Stimulated activated CD4-positive, alpha-beta T cell treated with anti-CD3 and anti-CD28 coated beads, Interleukin-12 subunit alpha, Interleukin-12 subunit beta, amount 100 ng/mL, for 4 hours (primary cell): ENCODE measurements at places on chromosomes 7 and 10.

- DNase-seq, result no peak
Observed at GRCh38 chr10:122849090-122849489, 3.4 kb upstream of the CUZD1 start.

GRCh38 chr7:3670898-3671297, 369.8 kb downstream of the SDK1 start:
- DNase-seq, result no peak

GRCh38 chr7:95264363-95264891, 59.9 kb downstream of the PON1 start:
- DNase-seq, result no peak

DNA sequence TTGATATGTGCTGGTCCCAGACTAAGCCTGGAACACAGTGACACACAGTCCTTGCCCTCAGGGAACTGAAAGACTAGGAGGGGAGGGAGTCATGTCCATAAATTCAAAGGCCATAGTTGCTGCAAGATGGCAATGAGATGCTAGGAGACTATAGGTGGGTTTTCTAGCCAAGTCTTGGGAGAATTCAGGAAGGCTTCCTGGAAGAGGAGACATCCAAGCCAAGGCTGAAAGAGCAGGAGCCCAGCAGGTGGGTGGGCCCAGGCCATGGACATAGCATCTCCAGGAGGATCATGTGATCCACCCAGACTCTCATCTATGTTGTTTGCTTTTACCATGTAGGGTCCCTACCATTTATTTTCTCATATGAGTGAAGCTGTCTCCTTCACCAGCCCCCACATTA, 335.1 kb downstream of the DPP6 start:
- DNase-seq, result no peak

DNA sequence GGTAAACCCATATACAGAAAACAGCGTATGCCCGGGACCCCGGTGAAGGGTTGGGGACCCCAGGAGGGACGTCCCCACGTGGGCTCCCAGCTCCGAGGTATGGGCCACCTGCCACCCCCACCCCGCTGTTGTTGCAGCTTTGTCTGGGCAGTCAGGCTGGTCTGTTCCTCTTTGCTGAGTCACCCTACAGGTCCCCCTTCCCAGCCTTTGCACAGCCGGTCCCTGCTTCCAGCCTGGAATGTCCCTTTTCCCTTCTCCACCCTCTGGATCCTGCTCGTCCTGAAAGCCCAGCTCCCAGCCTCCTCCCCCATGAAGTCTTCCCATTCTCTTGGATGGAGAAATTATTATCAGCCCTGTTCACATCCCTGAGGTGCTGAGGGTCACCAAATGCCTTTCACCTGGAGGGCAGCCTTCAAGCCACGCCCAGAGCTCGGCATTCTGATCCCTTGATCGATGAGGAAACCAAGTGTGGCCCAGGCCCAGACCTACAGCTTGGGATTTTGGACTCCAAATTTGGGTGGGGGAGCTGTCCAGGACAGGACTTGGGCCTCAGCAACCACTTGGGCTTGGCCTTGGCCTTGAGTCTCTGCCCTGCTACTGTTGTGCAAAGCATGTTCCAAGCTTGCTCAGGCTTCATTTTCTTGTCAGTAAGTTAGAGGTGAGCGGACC, 2.6 kb downstream of the CLDN4 start:
- DNase-seq, result no peak

DNA sequence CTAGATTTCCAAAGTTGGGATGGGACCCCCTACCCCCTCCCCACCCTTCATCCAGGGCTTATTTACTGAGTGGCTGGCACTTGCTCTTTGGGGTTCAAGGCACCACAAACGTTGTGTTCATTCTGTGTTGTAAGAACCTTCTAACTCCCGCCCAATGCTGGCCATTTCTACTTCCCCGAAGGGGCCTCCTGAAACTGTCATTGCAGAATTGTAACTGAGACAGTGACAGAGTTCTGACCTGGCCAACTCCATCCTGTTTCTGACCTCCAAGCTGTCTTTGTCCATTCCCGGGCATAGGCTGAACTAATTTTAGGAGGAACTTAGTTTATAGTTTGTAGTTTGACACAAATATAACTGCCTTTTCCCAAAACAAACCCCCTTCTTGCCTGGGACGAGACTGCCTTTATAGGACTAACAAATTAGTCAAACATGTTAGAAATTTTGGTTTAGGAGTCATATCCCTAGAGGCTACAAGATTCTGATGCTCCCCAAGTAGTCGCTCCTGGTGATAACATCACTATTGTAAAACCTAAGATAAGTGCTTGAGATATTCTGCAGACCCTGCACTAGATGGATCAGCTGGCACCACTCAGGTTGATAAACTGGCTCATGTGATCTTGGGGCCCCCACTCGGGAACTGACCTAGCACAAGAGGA, 34.8 kb upstream of the ZMIZ2 start:
- DNase-seq, result no peak

GRCh38 chr10:48305905-48306264, 592 bp upstream of the MAPK8 start:
- no peak for DNase-seq

GRCh38 chr10:1954300-1954699, 217.0 kb upstream of the ADARB2 start:
- no peak for DNase-seq

DNA sequence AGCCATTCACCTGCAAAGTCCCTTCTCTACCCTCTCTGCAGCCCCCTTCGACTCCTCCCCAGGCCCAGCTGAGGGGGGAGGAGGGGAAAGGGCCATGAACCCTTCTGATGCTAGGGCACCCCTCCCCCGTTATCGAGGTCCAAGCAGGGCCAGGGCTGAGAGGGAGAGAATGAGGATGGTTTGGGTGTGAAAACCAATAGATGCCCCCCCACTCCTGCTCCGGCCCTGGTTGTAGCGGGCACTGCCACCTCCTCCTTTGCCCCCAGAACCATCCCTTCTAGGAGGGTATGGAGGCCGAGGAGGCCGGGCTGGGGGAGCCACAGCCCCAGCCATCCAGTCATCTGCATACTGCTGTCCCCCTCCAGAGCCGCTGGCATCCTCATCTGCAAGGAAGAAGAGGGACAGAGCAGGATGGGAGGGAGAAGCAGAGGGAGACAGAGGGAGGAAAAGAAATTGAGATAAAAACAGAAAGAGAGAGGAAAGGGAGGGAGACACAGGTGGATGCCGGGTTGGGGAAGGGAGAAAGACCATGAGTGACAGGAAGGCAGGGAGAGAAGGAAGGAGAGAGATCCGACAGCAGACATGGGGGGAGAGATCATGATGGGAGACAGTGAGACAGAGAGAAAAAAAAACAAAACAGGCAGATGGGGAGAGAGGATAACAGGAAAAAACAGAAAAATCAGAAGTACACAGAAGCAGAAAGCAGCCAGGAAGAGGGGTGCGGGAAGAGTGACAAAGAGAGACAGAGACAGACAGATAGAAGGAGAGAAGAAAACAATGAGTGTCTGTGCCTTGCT, 1.9 kb upstream of the GAL3ST4 start:
- no peak for DNase-seq

GRCh38 chr7:99191869-99192596, 15.9 kb downstream of the KPNA7 start:
- DNase-seq, result no peak

DNA sequence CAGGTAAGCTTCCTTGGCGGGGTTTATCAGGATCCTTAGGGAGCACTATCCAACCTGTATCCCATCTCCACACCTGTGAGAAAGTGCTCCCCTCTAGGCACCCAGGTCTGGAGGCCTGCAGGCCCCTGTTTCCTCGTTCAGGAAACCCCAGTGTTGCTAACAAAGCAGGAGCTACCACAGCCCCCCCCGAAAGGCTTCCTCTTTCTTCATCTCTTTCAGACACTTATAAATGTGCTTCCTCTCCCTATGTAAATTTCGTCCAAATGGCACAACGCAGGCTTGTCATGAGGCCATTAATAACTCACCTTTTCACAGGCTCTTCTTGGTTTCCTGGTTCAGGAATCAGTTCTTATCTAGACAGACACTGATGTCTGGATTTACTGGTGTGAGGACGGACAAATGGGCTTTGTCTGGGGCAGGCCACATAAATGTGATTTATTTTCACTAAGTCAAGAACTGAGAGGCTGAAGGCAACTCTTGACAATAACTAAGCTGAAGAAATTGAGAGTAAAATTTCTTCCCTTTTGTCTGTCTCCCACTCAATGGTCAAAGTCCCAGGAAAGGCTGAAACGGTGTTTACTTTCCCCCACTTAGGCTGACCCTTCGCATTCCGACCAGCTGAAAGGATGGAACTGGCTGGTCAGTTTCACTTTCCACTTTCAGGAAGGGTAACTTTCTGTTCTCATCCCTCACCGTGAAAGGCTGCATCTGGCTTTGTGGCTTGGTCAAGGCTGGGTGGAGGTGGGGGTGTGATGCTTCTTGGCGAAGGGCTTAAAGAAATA, 46.8 kb downstream of the PIK3AP1 start:
- no peak for DNase-seq

DNA sequence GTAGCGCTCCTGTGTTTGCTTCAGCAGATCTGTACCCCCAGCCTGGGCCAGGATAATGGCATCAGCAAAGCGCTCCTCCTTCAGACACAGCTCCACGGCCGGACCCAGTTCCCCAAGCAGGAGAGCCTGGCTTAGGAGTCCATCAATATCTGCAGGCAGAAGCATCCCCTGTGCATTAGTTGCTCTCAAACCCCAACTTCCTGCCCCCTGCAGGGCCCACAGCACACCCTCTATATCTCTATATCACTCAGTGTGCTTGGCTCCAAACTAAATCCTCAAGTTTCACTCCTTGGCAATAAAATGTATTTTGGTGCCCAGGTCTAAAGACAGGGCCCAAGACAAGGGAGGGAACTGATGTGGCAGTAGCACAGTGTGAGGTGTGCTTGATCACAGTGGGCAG, 21.6 kb downstream of the SEC31B start:
- DNase-seq, result no peak

GRCh38 chr7:27297356-27297755, 54.8 kb downstream of the EVX1 start:
- DNase-seq, result no peak

GRCh38 chr10:57964351-57964750, 303.3 kb downstream of the IPMK start:
- DNase-seq, result no peak

GRCh38 chr10:36220151-36220550, 578.1 kb upstream of the FZD8 start:
- no peak for DNase-seq

DNA sequence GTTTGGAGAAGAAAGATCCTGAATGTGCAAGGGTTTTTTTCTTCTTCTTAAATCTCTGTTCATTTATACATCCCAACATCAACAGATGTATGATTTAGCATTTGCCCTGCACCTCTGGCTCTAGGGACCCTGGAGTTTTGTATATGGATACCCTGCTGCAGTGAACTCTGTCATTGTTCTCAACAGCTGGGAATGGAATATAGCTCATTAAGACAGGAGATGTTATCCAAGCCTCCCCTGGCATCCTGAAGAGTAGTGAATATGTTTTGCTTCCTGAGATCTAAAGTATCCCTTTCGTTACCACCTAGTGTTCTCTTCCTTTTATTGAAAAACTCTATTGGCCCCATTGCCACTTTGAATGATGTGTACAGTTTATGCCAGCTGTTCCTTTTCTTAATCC, 275.9 kb downstream of the EXOC4 start:
- no peak for DNase-seq

- no peak for DNase-seq
Observed at GRCh38 chr7:100620804-100621203, 8.5 kb downstream of the MOSPD3 start.

DNA sequence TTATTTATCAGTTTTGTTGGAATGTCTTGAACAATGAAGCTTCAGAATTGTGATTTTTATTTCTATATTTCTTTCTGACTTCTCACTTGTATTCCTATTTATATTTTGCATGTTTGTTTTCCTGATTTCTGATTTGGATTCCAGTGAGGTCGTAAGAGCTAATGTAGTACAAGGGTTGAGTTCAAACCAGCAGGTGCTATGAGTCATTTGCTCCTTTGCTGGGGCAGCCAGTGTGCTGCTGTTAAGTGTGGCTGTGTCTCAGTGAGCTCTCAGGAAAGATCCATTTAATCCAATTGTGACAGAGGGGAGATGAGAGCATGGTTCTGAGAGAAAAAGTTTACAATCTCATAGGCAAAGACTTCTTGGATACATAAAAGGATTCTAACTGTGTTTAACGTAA, 48.6 kb downstream of the MCU start:
- no peak for DNase-seq

DNA sequence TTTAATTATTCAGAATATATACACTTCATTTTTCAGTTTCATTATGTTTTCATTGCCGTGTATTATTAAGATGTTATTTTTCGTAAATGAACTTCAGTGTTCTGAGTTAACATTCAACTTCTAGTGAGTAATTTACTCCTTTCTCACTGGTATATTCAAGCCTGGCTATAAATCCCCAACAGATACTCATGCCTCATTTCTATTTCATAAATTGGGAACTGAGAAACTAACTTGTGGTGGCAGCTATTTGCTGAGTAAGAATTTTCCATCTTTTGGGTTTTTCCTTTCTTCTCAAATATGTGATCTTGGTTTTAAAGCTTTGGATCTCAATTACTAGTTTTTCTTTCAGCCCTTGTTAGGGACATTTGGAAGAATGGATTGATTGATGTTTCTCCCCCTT, 281.1 kb downstream of the CDK14 start:
- DNase-seq, result no peak

- no peak for DNase-seq
Observed at GRCh38 chr7:7768977-7769709, 50.7 kb upstream of the RPA3 start.

GRCh38 chr10:96747734-96748550, 27.6 kb upstream of the PIK3AP1 start:
- no peak for DNase-seq

GRCh38 chr7:26553582-26553981, 261.9 kb downstream of the SNX10 start:
- no peak for DNase-seq

- DNase-seq, result no peak
Observed at GRCh38 chr7:101916041-101916800, 98.8 kb downstream of the CUX1 start.

DNA sequence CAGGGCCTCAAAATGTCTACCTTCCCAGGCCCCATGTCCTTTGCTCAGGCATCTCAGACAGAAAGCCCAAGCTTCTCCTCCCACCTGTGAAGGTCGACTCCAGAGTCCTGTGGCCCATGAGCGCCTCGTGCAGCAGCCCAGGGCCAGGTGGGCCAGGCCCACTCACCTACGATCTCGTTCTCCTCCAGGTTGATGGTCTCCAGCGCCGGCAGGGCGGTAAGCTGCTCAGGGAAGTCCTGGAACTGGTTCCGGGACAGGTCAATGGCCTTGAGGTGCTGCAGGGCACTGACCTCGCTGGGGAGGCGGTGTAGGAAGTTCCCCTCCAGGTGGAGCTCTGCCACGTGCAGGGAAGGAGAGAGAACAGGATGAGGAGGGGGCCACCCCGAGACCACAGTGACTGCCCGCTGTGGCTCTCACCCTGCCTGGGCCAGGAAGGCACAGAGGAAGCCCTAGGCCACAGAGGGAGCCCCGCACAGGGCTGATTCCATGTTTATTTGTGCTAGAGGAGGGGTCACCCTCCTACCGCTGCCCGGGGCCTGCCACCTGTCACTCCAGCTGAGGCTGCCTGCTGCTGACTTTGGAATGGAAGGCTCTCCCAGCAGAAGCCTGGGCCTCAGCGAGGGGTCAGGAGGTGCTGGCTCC, 40.0 kb upstream of the NPFFR1 start:
- no peak for DNase-seq
